Spinal cord (tissue), 10 donors: ENCODE measurements at places on chromosomes 2 and 18. TPM values are rescaled to one million over a fixed set of nuclear protein-coding genes. Genes with fewer than 3 reads are reported as not detected.

BMP10 gene
- not detected for total RNA-seq

GRCh38 chr2:36562973-36563532, 34.9 kb downstream of the FEZ2 start:
- peaks cover 2% of the 10 kb centered on the region for H3K4me1 ChIP-seq
- peaks cover 3% of the 10 kb centered on the region for H3K36me3 ChIP-seq
- H3K27me3 ChIP-seq, result no peaks in the 10 kb centered on the region
- DNase-seq, result no peak

DLX1 gene
- total RNA-seq, result not detected

DNA sequence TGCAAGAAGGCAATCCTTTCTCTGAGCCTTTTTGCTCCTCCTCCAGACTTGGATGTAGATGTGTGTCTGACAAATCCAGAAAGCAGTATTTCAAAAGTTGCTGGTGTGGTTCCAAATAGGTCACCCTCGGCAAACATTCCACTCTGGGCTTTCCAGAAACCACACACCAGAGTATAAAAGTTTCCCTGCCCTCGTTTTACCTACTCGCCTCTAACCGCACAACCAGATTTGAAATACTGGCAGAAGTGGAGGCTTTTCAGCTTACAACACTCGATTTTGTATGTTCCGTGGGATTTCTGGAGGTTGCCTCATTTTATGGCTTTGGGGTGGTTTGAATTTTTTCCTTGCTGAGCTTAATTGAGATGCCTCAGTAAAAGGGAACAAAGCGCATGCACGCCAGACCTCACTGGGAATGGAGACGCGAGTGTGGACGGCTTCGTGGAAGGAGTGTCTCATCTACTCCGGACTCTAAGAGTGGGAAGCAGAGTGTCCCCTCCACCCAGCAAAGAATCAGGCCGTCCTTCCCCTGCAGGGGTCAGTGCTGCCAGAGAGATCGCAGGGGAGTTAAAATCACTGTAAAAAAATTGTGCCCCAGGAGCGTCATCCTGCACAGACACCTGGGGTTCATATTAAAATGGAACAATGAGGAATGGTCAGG, 44.0 kb upstream of the RPL31 start:
- no peak overlapping the region for H3K4me3 ChIP-seq
- no peak for DNase-seq
- no peaks in the 10 kb centered on the region for H3K27me3 ChIP-seq

DNA sequence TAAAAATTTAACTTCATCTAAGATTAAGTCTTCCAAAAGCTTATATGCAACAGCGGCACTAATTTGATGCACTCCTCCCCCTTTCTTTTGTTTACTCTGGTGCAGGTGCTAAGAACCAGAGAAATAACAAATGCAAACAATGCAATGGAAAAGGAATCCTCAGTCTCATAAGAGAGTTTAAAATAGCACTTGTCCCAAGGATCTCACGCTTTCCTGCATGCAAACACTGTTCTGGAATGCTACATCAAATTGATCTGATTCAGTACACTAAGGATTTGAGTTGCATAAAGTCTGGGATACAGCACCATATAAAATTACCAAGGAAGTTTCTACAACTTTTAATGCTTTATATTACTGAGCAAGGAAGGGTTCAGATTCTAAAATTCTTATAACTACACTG, 50.5 kb downstream of the SEPTIN10 start:
- DNase-seq, result no peak
- H3K4me1 ChIP-seq, result no peaks in the 10 kb centered on the region
- H3K36me3 ChIP-seq, result peaks cover 6% of the 10 kb centered on the region
- no peaks in the 10 kb centered on the region for H3K27me3 ChIP-seq
- no peak overlapping the region for H3K4me3 ChIP-seq
- no peak overlapping the region for H3K27ac ChIP-seq

PECR gene
- total RNA-seq, result 21.6 TPM

DNA sequence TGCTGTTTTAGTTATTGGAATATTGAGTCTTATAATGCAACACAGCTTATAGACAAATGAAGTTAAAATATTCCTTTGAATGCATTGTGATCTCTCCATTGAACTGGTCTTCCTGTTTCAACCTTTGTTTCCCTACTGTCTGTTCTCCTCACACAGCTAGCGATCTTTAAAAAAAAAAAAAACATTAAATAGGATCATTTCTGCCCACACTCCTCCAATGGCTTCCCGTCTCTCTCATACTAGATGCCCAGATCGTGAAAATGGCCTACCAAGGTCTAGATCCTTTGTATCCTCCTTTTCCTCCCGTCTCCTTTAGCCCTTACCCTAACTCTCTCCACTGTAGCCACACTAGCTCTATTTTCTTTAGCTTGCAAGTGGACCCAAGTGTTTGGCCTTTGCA, 2.4 kb downstream of the FAM171B start:
- H3K4me3 ChIP-seq, result peak overlapping the region; percentile 85
- no peak for DNase-seq
- no peaks in the 10 kb centered on the region for H3K36me3 ChIP-seq
- H3K27ac ChIP-seq, result no peak overlapping the region
- no peaks in the 10 kb centered on the region for H3K4me1 ChIP-seq

DNA sequence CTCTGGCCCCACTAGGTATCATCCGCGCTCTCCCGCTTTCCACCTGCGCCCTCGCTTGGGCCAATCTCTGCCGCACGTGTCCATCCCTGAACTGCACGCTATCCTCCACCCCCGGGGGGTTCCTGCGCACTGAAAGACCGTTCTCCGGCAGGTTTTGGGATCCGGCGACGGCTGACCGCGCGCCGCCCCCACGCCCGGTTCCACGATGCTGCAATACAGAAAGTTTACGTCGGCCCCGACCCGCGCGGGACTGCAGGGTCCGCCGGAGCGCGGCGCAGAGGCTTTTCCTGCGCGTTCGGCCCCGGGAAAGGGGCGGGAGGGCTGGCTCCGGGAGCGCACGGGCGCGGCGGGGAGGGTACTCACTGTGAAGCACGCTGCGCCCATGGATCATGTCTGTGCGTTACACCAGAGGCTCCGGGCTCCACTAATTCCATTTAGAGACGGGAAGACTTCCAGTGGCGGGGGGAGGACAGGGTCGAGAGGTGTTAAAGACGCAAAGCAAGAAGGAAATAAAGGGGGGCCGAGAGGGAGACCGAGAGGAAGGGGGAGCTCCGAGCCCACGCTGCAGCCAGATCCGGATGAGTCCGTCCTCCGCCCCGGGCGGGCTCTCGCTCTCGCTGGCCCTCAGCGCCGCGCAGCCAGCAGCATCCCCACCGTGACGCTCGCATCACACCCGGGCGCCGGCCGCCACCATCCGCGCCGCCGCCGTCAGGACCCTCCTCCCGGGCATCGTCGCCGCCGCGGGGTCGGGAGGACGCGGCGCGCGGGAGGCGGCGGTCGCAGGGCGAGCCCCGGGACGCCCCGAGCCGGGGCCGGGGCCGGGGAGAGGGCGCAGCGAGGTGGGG, 664 bp downstream of the NETO1 start:
- H3K4me3 ChIP-seq, result peak overlapping the region; percentile 63
- DNase-seq, result peak; percentile 49
- H3K36me3 ChIP-seq, result peaks cover 3% of the 10 kb centered on the region
- peak overlapping the region; percentile 25 for H3K27ac ChIP-seq
- peaks cover 28% of the 10 kb centered on the region for H3K27me3 ChIP-seq

C2orf74 gene
- 31.2 TPM for total RNA-seq

DNA sequence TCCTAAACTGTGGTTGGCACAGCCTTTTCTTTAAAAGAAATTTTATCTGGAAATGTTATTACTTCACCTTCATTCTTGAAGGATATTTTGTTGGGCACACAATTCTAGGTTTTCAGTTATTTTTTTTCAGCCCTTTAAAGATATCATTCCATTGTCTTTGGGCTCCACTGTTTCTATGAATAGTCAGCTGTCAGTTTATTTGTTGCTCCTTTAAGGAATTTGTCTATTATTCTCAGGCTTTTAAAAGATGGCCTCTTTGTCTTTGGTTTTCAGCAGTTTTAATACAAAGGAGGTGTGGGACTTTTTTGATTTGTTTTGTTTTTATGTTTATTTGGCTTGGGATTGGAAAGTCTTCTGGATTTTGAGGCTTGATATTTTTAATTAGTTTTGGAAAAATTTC, 61.8 kb downstream of the VAPA start:
- no peak for DNase-seq
- no peaks in the 10 kb centered on the region for H3K36me3 ChIP-seq
- H3K27me3 ChIP-seq, result no peaks in the 10 kb centered on the region
- no peaks in the 10 kb centered on the region for H3K4me1 ChIP-seq
- H3K4me3 ChIP-seq, result no peak overlapping the region

GRCh38 chr18:59853380-59853779, 46.4 kb upstream of the PMAIP1 start:
- H3K4me3 ChIP-seq, result no peak overlapping the region
- H3K4me1 ChIP-seq, result no peaks in the 10 kb centered on the region
- H3K36me3 ChIP-seq, result no peaks in the 10 kb centered on the region
- H3K27ac ChIP-seq, result no peak overlapping the region
- no peak for DNase-seq

DNA sequence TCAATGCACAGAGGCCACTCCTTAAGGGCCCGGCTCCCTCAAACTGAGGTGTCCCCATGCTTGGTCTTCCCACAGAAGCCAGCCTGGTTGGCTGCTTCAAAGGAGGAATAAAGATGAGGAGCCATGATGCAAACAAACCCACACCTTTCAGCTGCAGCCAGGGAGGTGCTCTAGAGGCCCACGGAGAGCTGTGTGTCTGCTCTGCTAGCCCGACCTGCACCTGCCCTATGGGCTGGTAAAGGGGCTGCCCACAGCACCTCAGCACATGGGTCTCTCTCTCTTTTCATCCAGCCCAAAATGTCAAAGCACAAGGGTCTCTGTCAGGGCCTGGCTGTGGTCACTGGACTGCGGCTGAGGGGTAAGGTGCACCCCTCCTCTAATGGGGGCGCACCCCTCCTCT, 132.1 kb downstream of the MSH2 start:
- no peak overlapping the region for H3K4me3 ChIP-seq
- H3K27ac ChIP-seq, result no peak overlapping the region
- peaks cover 19% of the 10 kb centered on the region for H3K4me1 ChIP-seq
- H3K36me3 ChIP-seq, result peaks cover 2% of the 10 kb centered on the region
- H3K27me3 ChIP-seq, result no peaks in the 10 kb centered on the region

TUBB8B gene
- 0.11 TPM for total RNA-seq

SERPINB4 gene
- total RNA-seq, result not detected

- no peaks in the 10 kb centered on the region for H3K27me3 ChIP-seq
- no peaks in the 10 kb centered on the region for H3K4me1 ChIP-seq
- no peak overlapping the region for H3K27ac ChIP-seq
- no peak overlapping the region for H3K4me3 ChIP-seq
Observed at GRCh38 chr2:224753743-224754540, 37.8 kb upstream of the CCDC195 start.

ACMSD gene
- not detected for total RNA-seq

DNA sequence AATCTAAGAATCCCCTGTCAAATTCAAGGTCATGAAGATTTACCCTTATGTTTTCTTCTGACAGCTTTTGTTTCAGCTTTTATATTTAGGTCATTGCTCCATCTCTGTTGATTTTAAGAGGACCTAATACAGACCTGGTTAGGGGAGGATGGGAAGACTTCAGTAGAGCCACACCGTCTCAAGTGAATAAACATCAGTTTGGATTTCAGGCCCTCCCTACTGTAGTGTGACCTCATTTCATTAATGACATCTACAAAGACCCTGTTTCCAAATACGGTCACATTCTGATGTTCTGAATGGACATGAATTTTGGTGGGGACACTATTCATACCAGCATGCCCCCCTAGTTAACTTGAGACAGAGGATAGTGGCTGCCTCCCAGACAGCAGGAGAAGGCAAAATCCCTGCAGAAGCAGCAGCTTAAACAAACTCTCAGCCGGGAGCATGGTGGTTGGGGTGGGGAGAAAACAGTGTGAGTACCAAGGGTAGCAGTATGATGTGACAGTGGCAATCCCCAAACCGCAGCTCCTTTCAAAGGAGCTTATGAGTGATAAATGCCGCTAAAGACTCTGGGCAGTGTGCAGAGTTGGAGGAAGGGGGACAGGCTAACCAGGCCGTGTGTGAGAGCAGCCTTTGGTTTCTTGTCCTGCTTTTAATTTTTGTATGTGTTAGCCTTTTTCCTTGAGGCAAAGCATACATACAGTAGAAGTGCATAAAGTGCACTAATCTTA, 65.9 kb upstream of the TNP1 start:
- H3K4me1 ChIP-seq, result no peaks in the 10 kb centered on the region
- H3K36me3 ChIP-seq, result no peaks in the 10 kb centered on the region
- DNase-seq, result no peak
- no peaks in the 10 kb centered on the region for H3K27me3 ChIP-seq
- H3K27ac ChIP-seq, result no peak overlapping the region
- H3K4me3 ChIP-seq, result no peak overlapping the region

- H3K4me3 ChIP-seq, result no peak overlapping the region
- H3K4me1 ChIP-seq, result no peaks in the 10 kb centered on the region
- no peak for DNase-seq
- peaks cover 45% of the 10 kb centered on the region for H3K36me3 ChIP-seq
- H3K27ac ChIP-seq, result no peak overlapping the region
- H3K27me3 ChIP-seq, result no peaks in the 10 kb centered on the region
Observed at GRCh38 chr2:121382744-121383143, 97.7 kb upstream of the TFCP2L1 start.

GRCh38 chr2:130869441-130870160, 32.9 kb downstream of the ARHGEF4 start:
- H3K27me3 ChIP-seq, result no peaks in the 10 kb centered on the region
- DNase-seq, result peak; percentile 44
- peak overlapping the region; percentile 94 for H3K27ac ChIP-seq

DNA sequence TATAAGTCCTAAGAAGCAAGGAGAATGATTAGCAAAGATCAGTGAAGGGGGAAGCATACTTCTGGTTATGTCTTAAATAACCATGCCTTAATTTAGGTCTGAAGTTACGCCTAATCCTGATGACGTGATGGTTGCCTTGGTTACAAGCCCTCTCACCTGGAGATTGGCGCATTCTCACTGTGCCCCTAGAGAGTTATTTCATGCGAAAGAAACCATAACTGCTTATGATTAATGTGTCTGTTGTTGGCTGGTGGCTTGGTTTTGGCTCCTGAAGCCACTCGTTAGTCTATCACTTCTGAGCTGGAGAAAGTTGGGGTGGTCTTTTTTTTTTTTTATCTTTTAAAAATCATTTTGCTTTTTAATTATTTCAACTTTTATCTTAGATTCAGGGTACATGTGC, 47.0 kb downstream of the TNFRSF11A start:
- H3K27me3 ChIP-seq, result no peaks in the 10 kb centered on the region
- H3K4me3 ChIP-seq, result no peak overlapping the region
- H3K27ac ChIP-seq, result no peak overlapping the region
- no peaks in the 10 kb centered on the region for H3K4me1 ChIP-seq

DNA sequence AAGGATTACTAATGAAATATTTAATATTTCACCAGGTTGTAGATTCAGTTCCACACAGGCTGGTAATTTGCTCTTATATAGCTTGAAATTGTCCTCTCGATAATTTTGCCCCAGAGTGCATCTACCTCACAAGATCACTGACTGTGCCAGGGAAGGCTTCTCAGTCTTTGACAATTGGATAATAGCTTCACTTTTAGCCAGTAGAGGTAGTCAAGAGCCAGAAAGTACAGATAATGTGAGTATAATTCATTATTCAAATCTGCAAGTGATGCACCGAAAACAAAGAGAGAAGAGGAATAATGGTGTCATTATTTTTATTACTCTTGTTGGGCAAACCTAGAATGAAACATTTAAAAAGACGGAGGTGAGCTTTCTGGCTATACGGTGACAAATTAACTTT, 292.8 kb downstream of the EN1 start:
- H3K27ac ChIP-seq, result no peak overlapping the region
- no peak overlapping the region for H3K4me3 ChIP-seq
- H3K4me1 ChIP-seq, result no peaks in the 10 kb centered on the region
- DNase-seq, result peak; percentile 43
- no peaks in the 10 kb centered on the region for H3K36me3 ChIP-seq
